ENCODE measurements at places on chromosomes 1 and 21.

- no peak for DNase-seq
These were observed 683.4 kb downstream of the PTPRC start for GRCh38 chr1:199322278-199322677.

DNA sequence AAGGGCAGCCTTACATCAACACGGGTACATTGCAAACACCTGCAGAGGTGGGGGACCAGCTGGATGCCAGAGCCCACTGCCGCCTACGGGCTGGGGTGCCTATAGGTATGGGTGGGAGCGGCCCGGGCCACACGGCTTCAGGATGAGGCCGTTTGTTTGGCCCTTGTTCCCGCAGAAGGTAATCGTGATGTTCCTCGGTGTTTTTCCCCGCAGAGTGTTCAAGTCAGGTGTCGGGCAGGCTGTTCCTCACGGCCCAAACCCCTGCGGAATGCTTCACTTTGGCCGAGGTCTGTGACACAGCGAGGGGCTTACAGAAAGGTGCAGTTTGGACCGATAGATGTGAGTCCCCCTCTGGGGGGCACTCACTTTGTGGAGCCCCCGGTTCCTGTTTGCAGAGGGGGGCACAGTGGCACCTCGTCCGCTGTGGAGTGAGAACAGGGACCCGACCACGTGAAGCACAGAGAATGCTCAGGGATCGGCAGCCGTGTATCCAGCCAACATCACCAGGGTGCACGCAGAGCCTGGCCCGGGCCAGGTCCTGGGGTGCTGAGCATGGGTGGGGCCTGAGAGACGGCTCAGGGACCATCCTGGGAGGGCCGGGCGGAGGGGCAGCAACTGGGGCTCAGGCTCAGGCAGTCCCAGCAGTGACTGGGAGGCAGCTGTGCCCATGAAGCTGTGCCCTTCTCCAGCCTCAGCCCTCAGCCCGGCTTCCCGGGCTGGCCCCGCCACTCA lies 453 bp upstream of the TTLL10 start:
- DNase-seq = no peak

DNA sequence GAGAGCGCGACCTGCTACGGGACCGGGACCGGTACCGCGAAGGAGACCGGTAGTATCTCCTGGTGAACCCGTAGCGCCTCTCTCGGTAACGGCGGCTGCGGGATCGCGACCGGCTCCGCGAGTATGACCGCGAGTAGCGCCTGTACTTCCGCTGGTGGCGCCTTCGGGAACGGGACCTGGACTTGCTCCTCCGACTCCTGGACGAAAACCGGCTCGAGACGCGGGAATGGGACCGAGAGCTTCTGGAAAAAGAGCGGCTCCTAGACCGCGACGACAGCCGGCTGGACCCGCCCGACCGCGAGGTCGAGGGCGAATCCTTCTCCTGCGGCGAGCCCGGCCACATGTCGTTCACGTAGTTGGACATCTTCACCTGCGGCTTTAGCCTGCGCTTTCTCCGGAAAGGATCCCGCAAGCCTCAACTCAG lies 642 bp downstream of the RSRP1 start:
- peak; percentile 31 for DNase-seq

DNA sequence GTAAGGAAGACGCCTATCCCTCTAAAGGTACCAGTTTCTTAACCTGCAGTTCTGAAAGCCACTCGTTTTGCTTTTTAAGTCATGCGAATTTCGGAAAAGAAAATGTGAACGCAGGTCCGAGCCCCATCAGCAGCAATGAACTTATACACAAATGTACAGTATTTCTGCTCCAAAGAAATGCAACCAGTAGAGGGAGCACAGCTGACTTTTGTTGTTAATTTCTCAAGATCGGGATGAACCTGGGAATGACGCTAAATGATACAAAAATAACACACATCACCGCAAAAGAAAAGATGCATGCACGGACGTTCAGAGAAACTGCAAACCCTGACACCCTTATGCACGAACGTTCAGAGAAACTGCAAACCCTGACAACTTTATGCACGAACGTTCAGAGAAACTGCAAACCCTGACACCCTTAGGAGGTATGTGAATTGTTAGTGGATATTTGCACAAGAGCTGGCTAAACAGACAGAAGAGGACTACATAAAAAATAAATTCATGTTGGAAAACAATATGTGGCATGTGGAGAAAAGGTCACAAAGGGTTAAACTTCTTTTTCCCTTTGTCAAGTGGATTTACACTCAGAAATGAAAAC lies 3.5 kb upstream of the TIAM1 start:
- DNase-seq = no peak

GRCh38 chr1:212782422-212783154 lies 9.0 kb downstream of the NSL1 start:
- DNase-seq = no peak

GRCh38 chr1:57530206-57530910 lies 106.5 kb upstream of the DAB1 start:
- DNase-seq = no peak

- DNase-seq = peak; percentile 73
These were observed 8.1 kb upstream of the LEFTY1 start for GRCh38 chr1:225896937-225897549.

GRCh38 chr21:45013260-45013841 lies 61.0 kb upstream of the ADARB1 start:
- DNase-seq = no peak

DNA sequence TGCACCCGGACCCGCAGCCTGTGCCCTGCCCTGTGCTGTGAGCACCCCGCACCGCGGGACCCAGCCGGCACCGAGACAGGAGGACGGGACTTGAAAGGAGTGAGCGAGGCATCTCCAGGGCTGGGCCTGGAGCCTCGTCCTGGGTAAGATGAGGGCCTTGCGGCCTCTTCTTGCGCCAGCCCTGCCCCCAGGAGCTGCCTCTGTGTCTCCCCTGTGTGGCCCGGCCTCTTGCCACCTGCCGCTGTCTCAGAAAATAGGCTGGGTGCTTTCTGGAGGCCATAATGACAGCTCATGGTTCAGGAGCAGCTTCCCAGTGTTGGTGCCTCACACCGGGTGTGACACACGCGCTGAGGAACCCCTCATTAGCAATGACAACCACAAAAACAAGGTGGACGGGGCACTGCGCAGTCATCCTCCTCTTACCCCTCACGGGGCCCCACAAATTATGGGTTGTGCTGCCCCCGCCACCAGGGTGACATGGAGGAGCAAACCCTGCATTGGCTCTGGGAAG lies 161.5 kb upstream of the C1orf174 start:
- DNase-seq = no peak

GRCh38 chr1:157154940-157155514 lies 16.8 kb upstream of the ETV3 start:
- DNase-seq = no peak

DNA sequence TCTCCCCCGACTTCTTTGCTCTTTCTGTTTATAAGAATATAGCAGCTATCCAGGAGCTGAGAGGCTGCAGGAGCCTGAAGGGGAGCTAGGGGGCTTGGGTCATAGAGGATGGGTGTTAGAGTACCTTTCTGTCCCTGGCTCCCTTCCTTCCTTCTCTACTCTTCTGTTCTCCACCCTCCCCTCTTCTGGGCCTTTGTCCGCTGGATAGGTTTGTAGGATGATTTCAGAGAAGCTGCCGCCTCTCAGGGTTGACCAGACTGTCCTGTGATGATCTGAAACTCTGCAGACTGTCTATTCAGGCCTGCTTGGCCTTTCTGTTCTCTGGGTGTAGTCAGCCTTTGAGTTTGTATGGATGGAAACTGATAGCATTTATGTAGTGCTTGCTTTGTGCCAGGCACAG lies 26.3 kb downstream of the PPFIA4 start:
- no peak for DNase-seq

- DNase-seq = peak; percentile 17
These were observed 14.0 kb downstream of the HSF2BP start for GRCh38 chr21:43645136-43645891.

- DNase-seq = no peak
These were observed 110.8 kb downstream of the KCND3 start for GRCh38 chr1:111878649-111879048.

DNA sequence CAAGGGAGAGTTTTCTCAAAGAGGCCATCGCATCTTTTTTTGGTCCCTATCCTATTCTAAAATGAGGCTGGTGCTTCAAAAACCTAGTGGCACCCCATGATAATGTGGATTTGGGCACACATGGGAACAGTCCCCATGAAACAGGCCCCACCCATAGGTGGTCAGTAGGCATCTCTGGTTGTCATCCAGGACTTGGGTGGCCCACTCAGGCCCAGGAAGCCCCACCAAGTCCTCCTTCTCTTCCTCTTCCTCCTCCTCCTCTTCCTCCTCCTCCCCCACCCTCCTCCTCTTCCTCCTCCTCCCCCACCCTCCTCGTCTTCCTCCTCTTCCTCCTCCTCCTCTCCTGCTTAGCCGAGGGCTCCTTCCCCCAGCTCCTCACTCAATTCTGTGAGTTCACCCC lies 554 bp downstream of the CACNA1S start:
- no peak for DNase-seq

GRCh38 chr1:29120947-29121485 lies 2.7 kb downstream of the TMEM200B start:
- DNase-seq = peak; percentile 68

DNA sequence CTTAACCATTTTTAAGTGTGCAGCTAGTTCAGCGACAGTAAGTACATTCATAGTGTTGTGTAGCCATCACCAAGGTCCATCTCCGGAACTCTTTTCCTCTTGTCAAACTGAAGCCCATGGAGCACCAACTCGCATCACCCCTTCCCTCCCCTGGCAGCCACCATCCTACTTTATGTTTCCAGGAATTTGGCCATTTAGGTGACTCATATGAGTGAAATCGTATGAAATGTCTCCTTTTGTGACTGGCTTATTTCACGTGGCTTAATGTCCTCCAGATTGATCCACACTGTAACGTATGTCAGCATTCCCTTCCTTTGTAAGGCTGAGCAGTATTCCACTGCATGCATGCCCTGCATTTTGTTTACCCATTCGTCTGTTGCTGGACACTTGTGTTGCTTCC lies 2.5 kb downstream of the COL6A2 start:
- DNase-seq = no peak

DNA sequence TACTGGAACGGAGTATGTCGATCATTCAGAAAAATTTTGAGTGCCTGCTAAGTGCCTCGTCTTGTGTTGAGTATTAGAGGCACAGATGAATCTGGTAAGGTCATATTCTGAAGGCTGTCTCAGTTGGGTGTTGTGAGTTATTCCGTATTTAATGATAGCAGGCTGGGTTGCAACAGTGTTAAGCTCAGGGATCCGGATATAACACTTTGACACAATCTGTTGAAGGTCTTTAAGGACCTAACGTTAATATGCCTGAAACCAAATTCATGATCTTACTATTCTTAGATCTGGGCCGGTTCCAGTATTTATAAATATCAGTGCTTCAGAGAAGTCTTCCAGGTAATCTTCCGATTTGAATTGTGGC lies 555 bp downstream of the PRPF38A start:
- no peak for DNase-seq

DNA sequence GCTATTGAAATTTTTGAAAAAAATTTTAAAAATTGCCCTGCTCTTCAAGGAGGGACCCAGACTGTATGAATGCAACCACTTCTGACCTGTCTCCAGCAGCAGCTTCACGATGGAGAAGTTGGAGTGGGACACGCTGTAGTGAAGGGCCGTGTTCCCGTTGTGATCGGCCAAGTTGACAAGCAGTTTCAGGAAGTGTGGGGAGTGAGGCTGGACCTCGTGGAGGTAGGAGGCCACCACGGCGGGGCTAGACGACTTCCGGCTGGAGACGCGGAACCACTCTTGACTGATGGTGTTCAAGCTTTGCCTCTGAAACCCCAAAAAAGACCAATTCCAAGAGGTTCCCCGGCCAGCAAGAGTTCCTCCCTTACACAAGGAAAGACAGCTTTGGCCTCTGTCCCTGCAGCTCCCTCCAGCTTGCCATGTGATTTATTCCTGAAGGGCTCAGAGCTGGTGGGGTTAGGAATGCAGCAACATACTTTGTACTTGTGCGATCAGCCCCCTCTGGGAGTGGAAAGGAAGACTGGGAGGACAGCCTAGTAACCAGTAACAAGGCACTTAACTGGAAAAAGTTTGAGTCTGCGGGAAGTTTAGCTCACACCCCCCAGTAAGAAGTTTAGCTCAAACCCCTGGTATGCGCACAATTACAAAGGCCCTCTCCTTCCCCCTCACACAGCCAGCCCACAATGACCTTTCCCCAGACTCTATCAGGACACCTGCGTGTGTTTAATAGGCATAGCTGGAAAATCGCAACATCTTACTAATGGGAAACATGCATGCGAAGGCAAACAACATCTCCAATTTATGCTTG lies 56.0 kb downstream of the KANK4 start:
- DNase-seq = no peak

- no peak for DNase-seq
These were observed 829.2 kb upstream of the ADAMTS5 start for GRCh38 chr21:27796106-27796505.

DNA sequence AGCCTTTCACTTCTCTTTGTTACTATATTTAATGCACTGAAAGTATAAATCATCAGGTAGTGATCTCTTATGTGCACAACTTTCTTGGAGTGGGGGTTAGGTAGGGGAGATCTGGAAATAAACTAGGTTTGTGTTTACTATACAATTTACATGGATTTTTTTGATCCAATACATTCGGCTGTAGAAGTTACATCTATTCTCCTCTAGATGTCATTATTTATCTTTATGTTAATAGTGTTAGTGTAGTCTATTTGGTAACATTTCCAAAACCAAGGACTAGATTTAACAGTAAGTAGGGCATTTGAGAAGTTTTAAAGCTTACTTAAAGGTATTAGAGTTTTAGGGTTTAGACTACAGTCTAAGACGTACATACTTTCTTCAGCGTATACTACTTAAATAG lies 5.4 kb downstream of the VPS45 start:
- DNase-seq = no peak

GRCh38 chr1:53716150-53716549 lies 22.8 kb downstream of the GLIS1 start:
- DNase-seq = no peak

- no peak for DNase-seq
These were observed 7.8 kb downstream of the MYBPH start for GRCh38 chr1:203167913-203168200.

DNA sequence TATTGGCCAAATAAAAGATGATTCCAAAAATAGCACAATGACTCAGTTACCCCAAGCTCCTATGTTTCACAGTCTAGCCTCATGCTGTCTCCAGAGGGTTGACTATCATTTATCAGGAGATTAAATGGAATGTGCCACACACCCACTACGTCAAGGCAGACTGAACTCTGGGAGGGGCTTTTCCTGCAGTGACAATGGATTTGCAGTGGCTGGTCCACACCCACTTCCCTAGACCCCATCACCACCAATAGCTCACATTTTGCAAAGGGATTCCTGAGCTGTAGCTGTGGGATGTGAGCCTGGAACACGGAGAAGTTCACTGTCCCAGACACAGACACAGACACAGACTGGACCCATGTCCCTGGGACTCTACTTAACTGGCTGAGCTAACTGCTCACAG lies 77.1 kb downstream of the HLCS start:
- no peak for DNase-seq

Data from CD4-positive, alpha-beta T cell treated with Interleukin-6 for 4 hours (primary cell).